ENCODE measurements at places on chromosomes 7 and 10.

- DNase-seq: no peak
Observed at GRCh38 chr7:36019980-36020379, 133.1 kb upstream of the EEPD1 start.

GRCh38 chr10:50332108-50332842, 81.0 kb upstream of the ASAH2 start:
- no peak for DNase-seq

GRCh38 chr7:12685550-12685949, 1.9 kb upstream of the ARL4A start:
- no peak for DNase-seq

- no peak for DNase-seq
Observed at GRCh38 chr10:129912166-129912917, 51.7 kb downstream of the EBF3 start.

GRCh38 chr10:30455816-30456215, 21.8 kb downstream of the MAP3K8 start:
- DNase-seq: no peak

DNA sequence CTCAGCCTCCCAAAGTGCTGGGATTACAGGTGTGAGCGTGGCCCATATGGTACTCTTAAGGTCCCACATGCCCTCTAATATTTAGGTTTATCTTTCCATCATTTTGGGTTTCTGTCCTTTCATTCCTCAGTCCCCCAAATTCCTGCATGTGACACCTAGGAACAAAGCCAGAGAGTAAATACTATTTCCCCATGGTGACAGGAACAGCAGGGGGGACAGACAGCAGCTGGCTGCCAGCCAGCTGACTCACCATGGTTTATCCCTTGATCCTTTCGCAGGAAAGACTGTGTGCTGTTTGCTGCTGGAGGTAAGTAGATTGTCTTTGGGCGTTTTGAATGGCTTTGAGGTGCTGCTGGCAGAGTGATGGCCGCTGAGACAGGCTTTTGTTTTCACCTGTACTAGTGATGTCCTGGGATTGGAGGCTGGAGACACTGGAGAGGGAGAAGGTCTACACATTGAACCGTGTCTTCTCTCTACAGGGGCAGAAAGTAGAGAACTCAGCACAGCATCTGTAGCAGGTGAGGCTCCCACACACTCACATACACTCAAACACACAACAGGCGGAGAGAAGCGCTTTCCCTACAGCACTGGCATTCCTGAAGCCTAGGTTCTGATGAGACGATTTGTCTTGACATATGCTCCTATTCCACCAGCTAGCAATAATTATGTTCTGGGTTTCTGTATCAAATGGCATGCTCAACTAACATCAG, 83.7 kb upstream of the EFCAB10 start:
- DNase-seq: no peak

DNA sequence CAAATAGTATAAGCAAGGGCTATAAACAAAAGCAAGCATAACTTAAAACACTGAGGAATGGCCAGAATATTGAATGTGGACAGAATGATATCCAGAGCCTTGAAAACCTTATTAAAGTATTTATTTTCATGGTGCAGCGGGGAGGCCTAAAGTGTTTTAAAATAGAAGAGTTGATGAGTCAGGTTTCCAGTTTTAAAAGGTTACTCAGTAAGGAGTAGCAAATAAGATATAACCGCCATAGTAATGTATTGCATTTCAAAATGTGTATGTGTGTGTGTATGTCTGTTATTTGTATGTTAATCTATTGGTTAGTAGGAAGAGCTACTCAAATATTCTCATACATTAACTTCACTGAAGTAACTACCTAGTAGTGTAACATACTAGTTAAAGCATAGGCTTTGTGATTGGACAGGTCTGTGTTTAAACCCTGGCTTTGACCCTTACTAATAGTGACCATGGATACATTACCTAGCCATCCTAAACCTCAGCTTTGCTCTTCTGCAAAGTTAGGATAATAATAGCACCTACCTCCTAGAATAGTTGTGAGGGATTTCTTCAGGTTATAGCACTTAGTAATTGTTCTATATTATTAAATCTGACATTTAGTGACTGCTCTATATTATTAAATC, 16.9 kb downstream of the CUTC start:
- DNase-seq: no peak

DNA sequence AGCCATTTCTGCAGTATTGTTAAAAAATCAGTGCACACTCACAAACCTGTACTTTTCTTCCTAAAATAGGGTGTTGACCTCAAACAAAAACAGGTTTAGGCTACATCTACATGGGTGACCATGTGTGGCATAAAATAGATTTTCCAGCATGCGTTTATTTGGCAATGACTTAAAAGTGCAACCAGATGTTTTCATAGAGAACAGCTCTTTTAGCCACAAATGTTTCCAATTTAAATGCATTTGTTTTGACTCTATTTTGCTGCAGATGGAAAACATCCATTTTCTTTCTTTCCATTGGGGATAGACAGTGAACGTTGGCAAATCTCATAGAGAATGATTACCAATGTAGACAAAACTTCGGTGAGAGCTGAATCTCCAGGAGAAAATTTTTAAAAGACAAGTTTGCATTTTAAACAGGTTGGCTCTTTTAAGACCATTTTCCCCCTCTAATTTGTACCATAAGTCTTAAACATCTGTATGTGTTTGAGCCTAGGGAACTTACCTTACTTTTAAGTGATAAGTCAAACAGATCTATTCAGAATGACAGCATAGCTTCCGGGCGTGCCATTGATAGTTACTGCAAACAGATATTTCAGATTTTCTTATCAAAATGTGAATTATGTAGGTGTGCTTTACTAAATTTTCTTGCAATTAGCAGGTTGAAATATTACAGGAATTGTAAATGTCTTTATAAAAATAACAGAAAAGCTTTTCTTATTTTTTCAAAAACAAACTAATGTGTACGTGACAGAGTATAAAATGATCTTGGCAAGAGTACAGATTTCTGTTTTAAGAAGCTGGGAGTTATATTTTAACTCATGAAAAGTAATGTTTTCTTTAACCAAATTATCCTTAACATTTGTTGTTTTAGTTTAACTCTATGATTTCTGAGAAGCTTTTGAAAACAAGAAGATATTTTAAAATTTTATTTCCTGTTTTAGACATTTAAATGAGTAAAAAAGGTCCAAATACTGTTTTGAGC, 144.9 kb downstream of the HGF start:
- DNase-seq: no peak

DNA sequence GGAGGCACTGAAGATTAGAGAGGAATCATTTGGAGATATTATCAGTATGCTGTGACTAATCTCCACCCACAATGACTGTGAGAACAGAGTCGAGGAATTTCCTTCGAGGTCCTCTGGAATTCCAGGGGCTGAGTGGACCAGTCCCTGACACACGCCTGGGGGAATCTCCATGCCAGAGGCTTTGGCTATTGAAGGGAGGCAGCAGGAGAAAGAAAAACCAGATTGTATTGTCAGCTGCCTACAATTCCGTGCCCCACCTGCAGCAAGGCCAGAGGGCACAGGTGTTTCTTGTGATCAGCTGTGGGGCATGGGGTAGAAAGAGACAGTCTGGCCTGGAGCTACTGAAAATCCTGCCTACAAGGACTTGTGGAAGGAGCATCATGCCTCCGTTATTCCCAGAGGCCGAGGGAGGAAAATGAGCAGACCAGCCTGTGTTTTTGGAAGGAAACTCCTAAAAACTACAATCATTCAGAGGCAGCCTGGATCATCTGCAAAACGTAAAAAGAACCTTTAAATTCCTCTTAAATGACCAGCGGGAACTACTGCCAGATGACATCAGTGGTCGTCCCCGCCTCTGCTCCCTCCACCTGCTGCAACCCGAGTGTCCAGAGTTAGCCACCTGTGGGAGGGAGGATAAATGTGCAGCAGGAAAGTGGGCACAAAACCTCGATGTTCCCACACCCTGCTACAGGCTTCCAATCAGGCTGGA, 25.4 kb upstream of the ANK3 start:
- DNase-seq: no peak

GRCh38 chr7:69246758-69247157, 351.5 kb upstream of the AUTS2 start:
- DNase-seq: no peak

DNA sequence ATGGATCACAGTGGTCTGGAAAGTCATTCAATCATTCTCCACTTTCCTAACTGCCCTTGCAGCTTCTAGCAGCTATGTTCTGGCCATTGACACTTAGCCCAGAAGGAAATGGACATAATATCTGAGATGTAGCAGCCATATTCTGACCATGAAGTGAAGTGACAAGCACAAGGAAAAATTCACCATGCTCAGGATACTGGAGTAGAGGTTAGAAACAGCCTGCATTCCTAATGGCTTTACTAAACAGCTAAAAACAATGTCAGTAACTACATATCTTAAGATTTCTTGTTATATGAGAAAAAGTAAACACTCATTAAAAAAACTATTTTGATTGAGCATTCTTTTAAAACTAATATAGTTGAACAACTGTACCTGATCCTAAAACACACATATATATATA, 443.8 kb downstream of the MAGI2 start:
- no peak for DNase-seq

GRCh38 chr10:94316560-94316959, 46.2 kb downstream of the NOC3L start:
- DNase-seq: no peak

- no peak for DNase-seq
Observed at GRCh38 chr7:74006032-74006431, 21.9 kb upstream of the ELN start.

GRCh38 chr7:44327981-44328380, 2.6 kb upstream of the CAMK2B start:
- DNase-seq: no peak

DNA sequence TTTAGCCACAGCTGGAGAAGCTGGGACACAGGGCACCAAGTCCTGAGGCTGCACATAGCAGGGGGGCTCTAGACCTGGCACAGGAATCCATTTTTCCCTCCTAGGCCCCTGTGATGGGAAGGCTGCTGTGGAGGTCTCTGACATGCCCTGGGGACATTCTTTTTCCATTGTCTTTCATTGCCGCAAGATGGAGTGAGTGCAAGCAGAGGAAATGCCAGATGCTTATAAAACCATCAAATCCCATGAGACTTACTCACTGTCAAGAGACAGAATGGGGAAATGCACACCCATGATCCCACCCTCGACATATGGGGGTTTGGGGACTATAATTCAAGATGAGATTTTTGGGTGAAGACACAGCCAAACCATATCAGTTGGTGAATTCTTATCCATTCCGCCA, 94.7 kb upstream of the FERD3L start:
- no peak for DNase-seq

GRCh38 chr10:53458007-53458406, 685.4 kb upstream of the MBL2 start:
- DNase-seq: no peak

DNA sequence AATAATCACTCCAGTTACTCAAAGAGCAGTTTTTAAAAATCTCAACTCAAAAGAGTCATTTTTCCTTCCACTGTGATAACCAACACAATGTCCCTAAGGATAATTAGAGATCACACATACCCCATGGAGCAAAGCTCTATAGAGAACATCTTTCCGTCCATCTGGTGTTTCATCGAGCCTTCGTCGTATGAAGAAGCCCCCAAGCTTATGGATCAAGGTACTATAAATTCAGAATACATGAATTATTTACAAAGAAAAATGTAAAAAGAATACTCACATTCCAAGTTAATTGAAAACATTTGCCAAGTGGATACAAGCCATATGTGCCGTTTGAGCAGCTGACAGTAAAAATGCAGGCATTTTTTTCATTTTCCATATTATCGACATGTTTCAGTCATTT, 14.8 kb downstream of the GPAM start:
- DNase-seq: no peak

GRCh38 chr10:77926566-77927401, at the start of gene DLG5:
Gene DLG5 (minus strand): TSS chr10:77926755. CDS start chr10:77926520, 235 bp downstream.
- DNase-seq: no peak

- DNase-seq: no peak
Observed at GRCh38 chr7:130491841-130492522, at the start of gene MEST. Gene MEST (plus strand): TSS chr7:130492085. CDS start chr7:130492314, 229 bp downstream.

DNA sequence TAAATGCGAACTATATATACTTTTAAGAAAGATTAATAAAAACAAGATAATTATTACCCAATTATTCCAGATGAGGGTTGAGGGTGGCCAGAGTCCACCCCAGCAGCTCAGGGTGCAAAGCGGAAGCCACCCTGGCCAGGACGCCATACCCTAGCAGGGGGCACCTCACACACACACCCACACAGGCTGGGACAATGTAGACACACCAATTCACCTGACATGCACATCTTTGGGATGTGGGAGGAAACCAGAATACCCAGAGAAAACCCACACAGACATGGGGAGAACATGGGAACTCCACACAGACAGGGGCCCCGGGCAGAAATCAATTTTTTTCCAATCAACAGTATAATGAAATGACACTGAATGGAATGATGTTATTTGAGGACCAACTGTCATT, 86.0 kb downstream of the RTKN2 start:
- DNase-seq: no peak

DNA sequence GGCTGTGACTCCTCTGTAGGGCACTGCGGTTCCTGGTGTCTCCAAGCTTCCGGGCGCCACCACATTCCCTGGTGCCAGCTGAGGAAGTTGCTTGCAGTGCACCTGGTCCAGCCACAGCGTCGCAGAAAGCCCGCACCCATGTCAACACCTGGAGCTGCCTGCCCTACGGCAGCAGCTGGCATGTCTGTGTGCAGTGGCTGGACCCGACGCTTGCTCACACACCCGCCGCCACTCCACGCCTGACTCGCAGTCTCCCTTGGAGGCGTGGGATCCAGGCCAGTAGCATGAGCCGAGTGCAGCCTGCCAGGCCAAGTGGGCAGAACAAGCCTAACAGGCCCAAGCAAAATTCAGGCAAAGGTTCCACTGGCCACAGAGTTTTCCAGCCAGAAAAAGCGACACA, 118.1 kb upstream of the PHF14 start:
- no peak for DNase-seq

DNA sequence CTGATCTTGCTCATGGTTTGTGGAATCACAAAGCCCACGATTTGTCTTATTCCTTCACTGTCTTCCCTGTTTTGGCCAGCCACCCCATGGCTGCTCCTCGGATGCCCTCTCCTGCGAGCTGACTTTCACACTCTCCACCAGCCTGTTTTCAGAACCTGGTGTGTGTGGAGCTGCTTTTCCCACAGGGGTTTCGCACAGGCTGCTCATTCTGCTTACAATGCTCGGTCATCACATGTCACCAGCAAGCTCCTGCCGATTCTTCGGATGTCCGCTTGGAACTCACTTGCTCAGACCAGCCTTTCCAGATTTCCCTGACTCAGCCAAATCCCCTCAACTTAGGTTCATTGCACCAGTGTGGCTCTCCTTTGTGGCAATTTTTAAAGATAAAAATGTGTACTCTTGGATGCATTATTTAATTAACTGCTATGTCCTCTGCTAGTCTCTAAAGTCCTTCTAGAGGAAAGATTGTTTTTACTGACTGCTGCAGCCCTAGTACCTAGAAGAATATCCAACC, 1018.6 kb upstream of the LRRTM3 start:
- no peak for DNase-seq
